ENCODE measurements at places on chromosomes 11 and 22. TPM values are rescaled to one million over a fixed set of nuclear protein-coding genes. Genes with fewer than 3 reads are reported as not detected.

DDT gene
- 79.0 TPM for total RNA-seq

MMP11 gene
- total RNA-seq: 14.2 TPM

ALDH3B2 gene
- not detected for total RNA-seq

LMNTD2 gene
- 0.11 TPM for total RNA-seq

SCARF2 gene
- 36.9 TPM for total RNA-seq

SLC29A2 gene
- 0.11 TPM for total RNA-seq

DDIAS gene
- 3.1 TPM for total RNA-seq

LRRN4CL gene
- 12.2 TPM for total RNA-seq

PGGHG gene
- total RNA-seq: 10.7 TPM

ANO3 gene
- 1.00 TPM for total RNA-seq

NCF4 gene
- not detected for total RNA-seq

IL10RA gene
- 0.50 TPM for total RNA-seq

CCDC89 gene
- total RNA-seq: 7.9 TPM

TNRC6B gene
- 20.2 TPM for total RNA-seq

PRRG4 gene
- total RNA-seq: 0.12 TPM

OR52M1 gene
- not detected for total RNA-seq

DLAT gene
- total RNA-seq: 46.5 TPM

SOX10 gene
- not detected for total RNA-seq

SHANK3 gene
- total RNA-seq: 0.50 TPM

APOL5 gene
- not detected for total RNA-seq

MMP13 gene
- total RNA-seq: not detected

AQP11 gene
- total RNA-seq: 9.1 TPM

BLID gene
- 22.6 TPM for total RNA-seq

A4GALT gene
- 1.8 TPM for total RNA-seq

P2RX6 gene
- 0.44 TPM for total RNA-seq

TSSK2 gene
- total RNA-seq: not detected

NXPE4 gene
- not detected for total RNA-seq

TMEM132A gene
- total RNA-seq: 48.5 TPM

SULT4A1 gene
- total RNA-seq: not detected

PHOX2A gene
- total RNA-seq: not detected

PIH1D2 gene
- total RNA-seq: 2.2 TPM

LRRC74B gene
- not detected for total RNA-seq

KIF18A gene
- 40.0 TPM for total RNA-seq

AIFM3 gene
- 0.33 TPM for total RNA-seq

KIRREL3 gene
- 2.6 TPM for total RNA-seq

GRIK4 gene
- 0.12 TPM for total RNA-seq

SLC22A12 gene
- not detected for total RNA-seq

IL17REL gene
- total RNA-seq: not detected

OR52E4 gene
- not detected for total RNA-seq

OR52A1 gene
- total RNA-seq: not detected

SYNGR1 gene
- 8.1 TPM for total RNA-seq

HDHD5 gene
- 41.7 TPM for total RNA-seq

SIAE gene
- total RNA-seq: 21.5 TPM

NRGN gene
- total RNA-seq: 1.5 TPM

LMO1 gene
- not detected for total RNA-seq

CHRM4 gene
- total RNA-seq: not detected

Data from uterine smooth muscle cell (primary cell).